ENCODE measurements at places on chromosomes 7 and 10. TPM values are rescaled to one million over a fixed set of nuclear protein-coding genes. Genes with fewer than 3 reads are reported as not detected.

The GTF2IRD2 gene
- 3.5 TPM for total RNA-seq

The WNT2 gene
- total RNA-seq, result 1.3 TPM

The IGFBP3 gene
- total RNA-seq, result 1.6 TPM

The BLNK gene
- 0.50 TPM for total RNA-seq

The ADARB2 gene
- total RNA-seq, result not detected

The SPDYE6 gene
- total RNA-seq, result not detected
